Kidney epithelial cell (primary cell): ENCODE measurements at places on chromosomes 16 and 17. TPM values are rescaled to one million over a fixed set of nuclear protein-coding genes. Genes with fewer than 3 reads are reported as not detected.

Gene GAS7
- total RNA-seq, result 3.4 and 3.6 TPM in 2 replicates

Gene TERB1
- 0.27 TPM in 1 of 2 replicates, not detected in the other for total RNA-seq

Gene SMIM5
- 0.89 and 1.7 TPM in 2 replicates for total RNA-seq

Gene DRC3
- 3.9 and 17.7 TPM in 2 replicates for total RNA-seq

Gene C16orf96
- total RNA-seq, result not detected in 2 replicates

Gene ASPHD1
- total RNA-seq, result 10.2 and 12.5 TPM in 2 replicates
